ENCODE measurements at places on chromosomes 2 and 18.

GRCh38 chr2:220181165-220181564, 553.7 kb downstream of the SLC4A3 start:
- DNase-seq = no peak

- DNase-seq = no peak
Measured at GRCh38 chr2:138742441-138743057, 37.6 kb downstream of the NXPH2 start.

DNA sequence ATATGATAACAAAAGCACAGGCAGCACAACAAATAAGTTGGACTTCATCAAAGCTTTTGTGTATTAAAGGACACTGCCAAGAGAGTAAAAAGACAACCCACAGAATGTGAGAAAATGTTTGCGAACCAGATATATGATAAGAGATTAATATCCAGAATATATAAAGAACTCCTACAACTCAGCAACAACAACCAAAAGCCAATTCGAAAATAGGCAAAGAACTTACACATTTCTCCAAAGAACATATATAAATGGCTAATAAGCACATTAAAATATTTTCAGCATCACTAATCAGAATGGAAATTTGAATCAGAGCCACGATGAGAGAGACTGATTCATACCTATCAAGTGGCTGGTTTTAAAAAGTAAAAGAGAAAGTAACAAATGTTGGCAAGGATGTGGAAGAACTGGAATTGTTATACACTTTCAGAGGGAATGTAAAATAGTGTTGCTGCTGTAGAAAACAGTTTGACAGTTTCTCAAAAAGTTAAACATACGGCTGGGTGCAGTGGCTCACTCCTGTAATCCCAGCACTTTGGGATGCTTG, 25.2 kb downstream of the EPB41L5 start:
- no peak for DNase-seq

DNA sequence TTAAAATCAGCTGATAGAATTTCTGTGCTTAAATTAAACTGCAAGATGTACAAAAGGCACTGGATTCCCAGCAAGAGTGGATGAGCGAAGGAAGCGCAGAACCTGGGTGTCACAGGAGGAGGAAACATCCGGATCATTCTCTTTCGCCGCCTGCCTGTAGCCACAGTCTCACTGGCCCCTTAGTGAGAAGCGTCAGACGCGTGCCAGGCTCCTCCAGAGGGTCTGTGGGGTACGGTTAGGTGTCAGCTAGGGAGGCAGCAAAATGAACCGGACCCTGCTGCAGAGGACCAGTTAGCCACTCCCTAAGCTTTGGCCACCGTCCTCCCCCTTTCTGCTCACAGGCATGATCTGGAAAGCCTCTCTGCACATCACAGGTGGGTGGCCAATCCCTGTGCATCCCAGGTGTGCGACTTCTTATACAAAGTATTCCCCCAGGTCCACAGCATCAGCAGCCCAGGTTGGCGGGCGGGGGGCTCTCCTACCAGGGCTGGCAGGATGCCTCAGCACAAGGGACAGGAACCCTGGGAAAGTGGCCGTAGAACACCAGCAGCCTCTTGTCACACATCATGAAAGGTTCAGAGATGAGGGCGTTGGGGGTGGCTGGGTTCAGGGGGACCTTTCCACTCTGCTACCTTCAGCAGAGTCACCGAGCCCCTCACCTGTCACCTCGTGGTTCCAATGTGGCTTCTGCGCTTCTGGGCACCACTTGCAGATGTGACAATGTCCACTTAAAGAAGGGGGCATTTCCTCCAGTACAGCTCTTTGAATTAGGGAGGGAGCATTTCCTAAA, 61.1 kb upstream of the SLC66A3 start:
- DNase-seq = no peak

DNA sequence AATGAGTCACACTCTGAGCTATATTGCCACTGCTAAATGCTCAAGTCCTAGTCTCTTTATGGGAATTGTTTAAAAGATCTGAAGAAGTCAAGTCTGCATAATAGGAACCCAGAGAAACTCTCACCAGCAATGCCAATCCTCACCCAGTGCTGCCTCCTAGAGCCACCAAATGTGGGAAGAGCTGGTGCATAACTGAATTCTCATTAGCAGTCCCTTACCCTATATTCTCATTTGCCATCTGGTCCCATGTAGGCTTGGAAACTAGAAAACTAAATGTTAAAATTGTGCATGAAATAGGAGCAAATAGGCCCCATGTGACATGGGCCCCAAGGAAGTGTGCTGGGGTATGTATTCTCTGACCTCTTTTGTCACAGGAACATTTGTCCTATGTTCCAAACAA, 224.4 kb upstream of the SMAD2 start:
- no peak for DNase-seq

DNA sequence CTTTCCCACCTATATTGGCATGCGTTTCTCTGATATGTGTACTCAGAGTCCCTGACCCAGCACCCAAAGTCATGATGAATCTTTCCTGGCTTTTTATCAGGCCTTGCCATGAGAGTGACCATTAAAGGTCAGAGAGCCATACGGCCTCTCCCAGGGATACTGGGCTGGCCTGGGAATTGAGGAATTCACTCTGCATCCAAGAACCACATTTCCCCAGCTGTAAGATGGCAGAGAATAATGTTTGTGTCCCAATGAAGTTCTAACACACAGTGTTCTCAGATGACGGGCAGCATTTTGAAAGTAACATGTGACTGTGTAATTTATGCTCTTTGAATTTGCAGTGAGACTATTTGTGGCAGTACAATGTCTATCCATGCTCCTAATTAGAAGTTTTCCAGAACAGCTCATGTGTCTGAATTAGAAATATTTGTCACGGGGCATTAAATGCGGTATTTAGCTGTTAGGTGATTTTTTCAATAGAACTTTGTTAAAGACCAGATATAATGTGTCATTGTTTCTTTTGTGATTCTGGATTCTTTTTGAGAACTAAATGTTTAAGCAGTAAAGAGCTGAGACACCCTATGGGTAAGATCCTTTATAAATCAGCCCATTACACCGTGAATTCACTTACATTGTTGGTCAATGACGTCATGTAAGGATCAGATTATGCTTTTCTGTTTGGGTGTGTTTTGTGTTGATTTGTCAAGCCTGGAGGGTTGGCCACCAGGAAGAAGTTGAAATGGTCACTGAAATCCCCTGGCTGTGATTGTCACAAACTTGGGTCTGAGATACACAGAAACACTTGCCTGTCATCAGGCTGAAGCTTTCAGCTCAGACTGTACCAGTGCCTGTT, 7.3 kb upstream of the SLC3A1 start:
- DNase-seq = no peak

DNA sequence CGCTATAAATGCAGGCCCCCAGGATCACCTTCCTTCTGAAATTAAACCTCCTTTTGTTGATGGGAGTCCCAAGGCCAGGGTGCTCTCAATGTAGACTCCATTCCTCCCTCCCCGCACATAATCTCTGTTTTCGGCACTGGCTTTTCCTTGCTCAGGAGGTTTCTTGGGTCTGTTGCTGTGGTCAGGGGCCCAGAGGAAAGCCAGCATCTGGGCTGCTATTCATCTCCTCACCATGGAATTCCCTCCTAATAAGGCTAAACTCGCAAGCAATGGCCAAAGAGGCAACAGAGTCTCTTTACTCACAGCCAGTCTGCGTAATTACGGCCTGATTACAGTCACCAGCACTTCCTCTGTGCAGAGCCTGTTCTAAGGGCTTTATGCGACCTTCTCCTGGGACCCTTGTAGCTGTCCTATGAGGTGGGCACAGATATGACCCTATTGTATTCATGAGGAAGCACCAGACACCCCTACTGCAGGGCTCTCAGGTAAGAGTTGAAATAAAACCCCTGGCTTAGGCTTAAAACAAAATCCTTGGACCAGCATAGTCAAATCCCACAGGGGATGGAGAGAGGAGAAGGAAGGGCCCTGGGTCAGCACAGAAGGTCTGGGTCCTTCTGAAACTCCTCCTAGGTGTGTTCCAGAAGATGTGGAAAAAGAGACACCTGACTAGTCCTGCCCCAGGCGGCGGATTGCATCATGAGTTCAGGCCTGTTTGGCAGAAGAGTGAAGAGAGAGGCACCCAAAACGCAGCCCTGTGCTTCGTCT, 105.0 kb upstream of the SH3BP4 start:
- no peak for DNase-seq

- DNase-seq = no peak
Measured at GRCh38 chr2:20539776-20540586, 93.1 kb downstream of the RHOB start.

DNA sequence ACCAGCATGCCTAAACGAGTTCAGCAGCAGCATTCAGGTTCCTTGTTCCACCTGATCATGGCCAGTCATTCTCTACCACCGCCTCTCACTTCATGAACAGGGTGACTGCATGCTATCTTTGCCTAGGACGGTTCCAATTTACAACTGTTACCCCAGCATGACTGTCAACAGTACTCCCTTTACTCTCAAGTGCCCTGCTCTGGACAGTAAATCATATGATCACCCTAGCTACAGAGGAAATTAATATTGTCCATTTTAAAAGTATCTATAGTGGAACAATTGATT, 25.7 kb downstream of the MGAT4A start:
- no peak for DNase-seq

GRCh38 chr2:111162718-111163331, 42.1 kb downstream of the BCL2L11 start:
- DNase-seq = peak; percentile 39

DNA sequence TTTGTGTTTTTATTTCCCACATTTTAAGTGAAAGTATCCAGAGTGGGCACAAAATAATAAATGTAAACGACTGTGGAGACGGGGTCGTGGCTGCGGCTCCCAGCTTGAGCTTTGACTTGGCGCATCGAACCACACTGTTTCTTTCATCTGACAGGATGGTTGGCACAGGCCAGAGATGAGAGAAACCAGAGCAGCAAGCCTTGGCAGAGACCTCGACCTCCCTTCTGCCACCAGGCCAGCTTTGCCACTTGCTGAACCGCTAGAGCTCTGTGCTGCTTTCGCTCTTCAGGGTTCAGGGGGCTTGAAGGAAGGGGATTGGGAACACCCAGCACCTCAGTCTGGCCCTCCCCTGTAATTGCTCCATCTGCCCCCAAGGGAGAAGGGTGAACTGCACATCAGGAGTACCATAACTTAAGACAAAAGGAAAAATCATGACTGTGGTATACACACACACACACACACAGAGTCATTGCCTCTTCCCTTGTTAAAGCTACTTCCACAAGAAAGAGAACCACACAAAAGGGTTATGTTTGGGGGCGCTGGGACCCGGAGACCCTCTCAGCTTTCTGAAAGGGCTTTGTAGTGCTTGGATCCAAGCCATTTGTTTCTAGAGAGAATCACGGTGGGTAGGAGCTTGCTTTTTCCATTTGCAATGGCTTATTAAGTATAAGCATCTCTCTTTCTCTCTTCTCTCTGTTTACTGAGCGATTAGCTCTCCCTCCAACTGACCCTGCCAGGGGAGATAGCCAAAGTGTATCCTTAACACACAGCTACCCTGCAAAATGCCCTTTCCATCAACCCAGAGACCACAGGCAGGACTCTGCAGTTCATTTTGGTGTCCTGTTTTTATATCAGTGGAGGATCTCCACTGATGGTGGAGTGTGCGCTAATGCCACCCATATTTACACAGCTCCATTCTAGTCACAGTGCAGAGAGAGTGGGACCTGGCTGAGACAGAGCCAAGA, 23.0 kb downstream of the POU3F3 start:
- DNase-seq = no peak

- DNase-seq = no peak
Measured at GRCh38 chr2:151837926-151838325, 9.7 kb upstream of the ARL5A start.

DNA sequence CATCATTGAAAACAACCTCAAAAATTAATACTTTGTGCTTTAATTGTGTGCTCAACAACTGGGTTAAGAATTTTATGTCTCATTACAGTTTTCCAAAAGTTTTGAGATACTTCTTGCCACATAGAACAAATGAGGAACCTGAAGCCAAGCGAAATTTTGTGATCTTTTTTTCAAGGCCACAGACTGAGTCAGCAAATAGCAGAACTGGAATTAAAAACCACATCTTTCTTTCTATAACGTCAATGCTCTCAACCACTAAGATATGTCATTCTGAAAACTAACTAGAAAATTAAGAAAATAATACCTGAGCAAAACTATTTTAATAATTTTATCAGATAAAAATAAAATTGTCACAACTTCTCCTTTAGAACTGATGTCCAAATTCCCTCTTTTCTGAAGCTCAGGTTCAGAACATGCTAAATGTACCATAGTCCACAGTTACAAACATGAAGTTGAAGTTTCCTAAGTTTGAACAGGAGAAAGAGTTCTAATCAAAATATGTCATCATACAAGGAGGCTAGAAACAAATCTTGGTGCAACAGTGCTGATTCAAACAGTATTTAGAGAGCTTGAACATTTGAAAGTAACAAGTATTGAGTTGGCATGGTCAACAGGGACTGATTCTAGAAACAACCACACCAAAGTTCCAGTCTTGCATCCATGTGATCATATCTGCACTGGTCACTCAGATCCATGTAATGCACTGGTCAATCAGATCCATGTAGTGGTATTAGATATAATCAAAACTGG, 27.6 kb upstream of the CALCRL start:
- DNase-seq = no peak

DNA sequence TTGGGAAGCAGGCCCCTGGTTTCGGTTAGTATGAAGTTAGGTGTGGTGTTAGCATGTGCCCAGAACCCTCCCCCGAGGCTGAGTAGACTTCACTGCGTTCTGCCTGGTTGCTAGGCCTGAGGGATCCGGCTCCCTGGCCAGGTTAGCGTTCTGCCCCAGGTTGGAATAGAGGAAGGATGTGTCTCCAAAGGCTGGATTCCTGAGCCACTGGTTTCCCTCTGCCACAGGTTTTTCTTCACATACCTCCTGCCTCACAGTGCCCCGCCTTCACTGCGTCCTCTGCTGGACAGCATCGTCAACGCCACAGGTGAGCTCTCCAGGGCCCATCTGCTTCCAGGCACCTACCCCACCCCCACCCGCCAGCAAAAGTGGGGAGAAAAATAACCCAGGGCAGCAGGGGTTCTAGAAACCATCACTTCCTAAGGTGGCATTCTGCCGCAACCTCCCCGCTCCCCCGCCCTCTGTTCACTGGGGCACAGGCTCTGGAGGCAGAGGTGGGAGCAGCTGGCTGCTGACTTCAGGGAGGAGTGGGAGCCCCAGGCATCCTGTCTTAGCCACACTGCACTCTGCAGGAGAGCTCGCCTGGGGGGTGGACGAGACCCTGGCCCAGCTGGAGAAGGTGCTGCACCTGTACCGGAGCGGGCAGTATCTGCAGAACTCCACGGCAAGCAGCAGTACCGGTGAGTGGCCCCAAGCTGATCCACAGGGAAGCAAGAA, 7.1 kb downstream of the PKDCC start:
- DNase-seq = no peak

GRCh38 chr2:51825823-51826222, 793.9 kb upstream of the NRXN1 start:
- no peak for DNase-seq

Data from activated T-cell treated with anti-CD3 and anti-CD28 coated beads, Interleukin-2, amount 50 U/mL, for 48 hours (primary cell).